NCI-H1092 treated with DMSO at 0.1 percent for 48 hours (cell line): ENCODE measurements at places on chromosomes 3 and 15.

DNA sequence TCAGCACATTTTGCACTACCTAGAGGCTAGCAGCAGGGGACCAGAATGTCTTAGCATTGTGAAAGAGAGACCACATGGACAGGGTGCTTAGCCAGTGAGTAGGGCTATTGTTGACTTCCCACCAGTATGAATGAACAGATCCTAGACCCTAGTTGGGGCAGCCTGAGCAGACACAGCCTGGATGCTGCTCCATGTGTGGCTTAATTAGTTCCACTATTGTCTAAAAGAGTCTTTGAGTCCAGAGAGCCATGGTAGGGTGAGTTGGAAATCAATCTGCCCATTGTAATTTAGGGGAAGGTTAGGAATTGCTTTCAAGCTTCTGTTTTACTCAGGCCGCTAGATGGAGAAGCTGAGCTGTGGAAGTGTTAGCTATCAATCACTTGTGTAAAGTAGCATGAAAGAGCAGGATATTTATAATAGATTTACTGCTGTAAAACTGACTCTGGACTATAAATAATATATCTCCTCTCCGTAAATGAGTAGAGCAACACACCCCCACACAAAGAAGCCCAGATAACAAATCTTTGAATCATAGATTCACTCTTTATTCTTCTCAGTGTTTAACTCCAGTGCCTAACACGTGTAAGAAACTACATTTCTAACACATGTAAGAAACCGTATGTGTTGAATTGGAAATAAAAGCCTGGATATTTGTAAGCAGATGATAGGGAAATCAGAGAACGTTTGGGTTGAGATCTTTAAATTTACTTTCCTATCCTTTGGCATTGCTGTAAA, 4.1 kb upstream of the GCSAM start:
- peak; percentile 57 for DNase-seq

GRCh38 chr3:45937206-45938042, 5.8 kb upstream of the CXCR6 start:
- DNase-seq = no peak

GRCh38 chr3:168049367-168049974, 46.3 kb downstream of the GOLIM4 start:
- peak; percentile 11 for DNase-seq

- no peak for DNase-seq
Observed at GRCh38 chr3:49602877-49603411, 48.7 kb downstream of the BSN start.

GRCh38 chr3:28841441-28841840, 439.4 kb upstream of the RBMS3 start:
- DNase-seq = no peak

DNA sequence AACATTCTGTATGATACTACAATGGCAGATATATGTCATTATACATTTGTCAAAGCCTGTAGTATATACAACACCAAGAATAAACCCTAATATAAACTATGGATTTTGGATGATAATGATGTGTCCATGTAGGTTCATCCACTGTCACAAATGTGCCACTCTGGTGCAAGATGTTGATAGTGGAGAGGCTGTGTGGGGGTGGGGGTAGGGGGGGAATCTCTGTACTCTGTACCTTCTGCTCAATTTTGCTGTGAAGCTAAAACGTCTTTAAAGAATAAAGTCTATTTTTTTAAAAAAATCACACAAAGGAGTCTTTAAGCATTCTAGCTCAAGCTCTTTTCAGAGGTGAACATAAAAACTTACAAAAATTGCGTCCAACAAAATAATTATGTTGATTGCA, 88.2 kb upstream of the ABI3BP start:
- DNase-seq = no peak

DNA sequence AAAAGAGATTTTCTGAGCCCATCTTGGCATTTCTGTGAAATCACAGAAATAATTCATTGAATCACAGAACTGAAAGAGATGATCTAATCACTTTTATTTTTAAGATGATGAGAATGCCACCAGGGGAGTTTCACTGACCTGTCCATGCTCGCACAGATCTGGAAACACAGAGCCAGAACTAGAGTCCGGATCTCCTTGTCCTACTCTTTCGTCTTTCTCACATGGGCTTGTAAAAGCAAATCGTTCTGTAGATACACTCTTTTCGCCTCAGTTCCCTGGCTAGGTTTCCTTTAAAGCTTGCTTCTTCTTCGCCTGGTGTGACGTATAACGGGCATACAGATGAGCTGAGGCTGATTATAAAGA, 122.5 kb upstream of the SPRED1 start:
- DNase-seq = no peak

- no peak for DNase-seq
Observed at GRCh38 chr3:130838898-130839600, 54.8 kb upstream of the ATP2C1 start.

GRCh38 chr3:36393563-36393962, 13.3 kb downstream of the STAC start:
- no peak for DNase-seq

GRCh38 chr3:42851228-42851834, 24.3 kb downstream of the CYP8B1 start:
- DNase-seq = no peak

DNA sequence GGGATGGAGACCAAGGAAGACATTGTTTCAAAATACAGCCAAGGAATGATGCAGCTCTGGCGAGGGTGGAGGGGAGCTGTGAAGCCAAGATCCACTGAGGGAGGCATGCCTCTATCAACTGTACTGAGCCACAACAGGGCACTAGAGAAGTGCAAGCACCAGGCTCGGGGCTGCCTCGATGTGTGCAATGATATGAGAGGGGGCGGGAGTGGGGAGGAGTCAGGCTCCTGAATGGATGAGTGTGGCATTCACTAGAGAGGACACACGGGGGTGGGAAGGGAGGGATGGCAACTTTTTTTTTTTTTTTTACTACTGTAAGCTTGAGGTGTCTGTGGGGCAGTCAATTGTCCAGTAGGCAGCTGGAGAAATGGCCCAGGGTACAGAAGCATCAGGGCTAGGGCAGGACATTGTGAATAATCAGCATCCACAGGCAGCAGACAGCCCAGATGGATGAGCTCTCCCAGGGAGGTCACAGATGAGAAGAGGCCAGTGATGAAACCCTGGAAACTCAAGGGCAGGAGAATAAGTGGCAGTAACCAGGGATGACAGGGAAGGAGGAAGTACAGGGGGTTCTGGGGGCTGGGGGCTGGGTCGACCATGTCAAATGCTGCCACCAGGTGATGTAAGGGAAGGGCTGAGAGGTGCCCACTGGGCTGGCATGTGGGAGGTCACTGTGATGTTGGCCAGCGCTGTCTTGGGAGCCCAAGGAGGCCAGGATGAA, 5.9 kb downstream of the STOML1 start:
- DNase-seq = no peak

DNA sequence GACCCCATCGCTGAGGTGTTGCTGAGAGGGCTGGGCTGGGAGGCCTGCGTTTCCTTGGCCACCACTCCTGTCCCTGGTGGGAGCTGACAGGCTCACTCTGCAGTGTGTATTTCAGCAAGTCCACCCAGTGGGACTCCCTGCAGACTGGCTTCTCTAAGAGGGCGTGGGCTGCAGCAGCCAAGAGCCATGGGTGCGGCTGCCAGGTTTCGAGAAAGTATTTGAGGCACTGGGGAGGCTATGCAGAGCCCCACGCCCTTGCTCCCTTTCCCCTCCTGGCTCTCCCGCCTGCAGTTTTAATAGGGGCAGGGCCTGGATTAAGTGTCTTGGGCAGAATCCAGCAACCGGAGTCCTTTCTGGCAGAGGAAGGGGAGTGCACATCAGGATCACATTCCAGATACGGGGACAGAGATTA, 242.1 kb downstream of the THSD4 start:
- no peak for DNase-seq

GRCh38 chr3:49134471-49135265, 1.8 kb upstream of the LAMB2 start:
- no peak for DNase-seq

- no peak for DNase-seq
Observed at GRCh38 chr15:41648770-41649169, 11.4 kb upstream of the MGA start.

DNA sequence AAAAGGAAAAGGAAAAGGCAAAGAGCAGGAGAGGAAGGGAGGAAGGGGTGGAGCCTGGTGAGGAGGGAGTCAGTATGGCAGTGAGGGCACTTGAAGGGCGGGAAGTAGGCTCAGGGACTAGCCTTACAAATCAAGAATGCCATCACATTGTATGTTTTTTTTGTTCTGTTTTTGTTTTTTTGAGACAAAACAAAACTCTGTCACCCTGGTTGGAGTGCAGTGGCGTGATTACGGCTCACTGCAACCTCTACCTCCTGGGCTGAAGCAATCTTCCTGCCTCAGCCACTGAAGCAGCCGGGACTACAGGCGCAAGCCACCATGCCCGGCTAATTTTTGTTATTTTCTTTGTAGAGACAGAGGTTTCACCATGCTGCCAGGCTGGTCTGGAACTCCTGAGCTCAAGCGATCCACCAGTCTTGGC, 10.5 kb upstream of the PIK3CB start:
- DNase-seq = no peak

- no peak for DNase-seq
Observed at GRCh38 chr3:149628957-149629670, 28.7 kb downstream of the WWTR1 start.

- DNase-seq = no peak
Observed at GRCh38 chr3:157335233-157336076, 101.2 kb upstream of the PTX3 start.

DNA sequence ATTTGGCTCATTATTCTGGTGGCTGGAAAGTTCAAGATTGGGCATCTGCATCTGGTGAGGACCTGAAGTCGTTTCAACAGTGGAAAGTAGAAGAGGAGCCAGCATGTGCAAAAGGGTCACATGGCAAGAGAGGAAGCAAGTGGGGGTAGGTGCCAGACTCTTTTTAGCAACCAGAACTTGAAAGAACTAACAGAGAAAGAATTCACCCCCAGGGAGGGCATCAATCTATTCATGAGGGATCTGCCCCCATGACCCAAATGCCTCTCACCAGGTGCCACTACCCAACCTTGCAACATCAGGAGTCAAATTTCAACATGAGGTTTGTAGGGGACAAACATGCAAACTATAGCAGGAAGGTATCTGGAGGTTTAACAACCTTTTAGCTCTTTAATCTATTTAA, 10.3 kb upstream of the RYK start:
- no peak for DNase-seq

DNA sequence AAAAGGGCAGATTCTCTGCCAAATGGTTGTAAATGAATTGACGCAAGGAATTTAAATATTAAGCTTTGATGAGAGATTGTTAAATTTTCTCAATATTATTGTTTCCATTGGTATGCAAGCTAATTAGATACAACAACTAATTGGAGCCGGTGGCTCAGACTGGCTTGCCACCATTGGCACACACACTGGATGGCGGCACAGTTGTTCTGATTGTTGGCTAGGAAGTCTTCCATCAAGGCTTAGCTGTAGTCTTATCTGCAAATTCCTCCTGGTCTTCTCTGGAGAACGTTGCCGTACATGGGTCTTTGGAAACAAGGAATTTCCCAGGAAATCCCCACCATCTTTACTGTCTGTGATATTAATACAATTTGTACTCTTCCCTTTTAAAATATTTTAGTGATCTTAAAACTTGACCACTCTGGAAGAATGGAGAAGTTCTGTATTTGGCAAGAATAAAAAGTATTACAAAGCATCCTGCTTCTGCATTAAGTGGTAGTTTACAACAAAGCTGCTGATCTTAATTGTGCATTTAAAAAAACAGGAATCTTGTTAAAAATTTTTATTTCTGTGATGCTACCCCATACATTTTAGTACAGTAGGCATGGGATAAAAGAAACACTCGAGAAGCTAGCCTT, 126.5 kb downstream of the UBE2E2 start:
- no peak for DNase-seq

DNA sequence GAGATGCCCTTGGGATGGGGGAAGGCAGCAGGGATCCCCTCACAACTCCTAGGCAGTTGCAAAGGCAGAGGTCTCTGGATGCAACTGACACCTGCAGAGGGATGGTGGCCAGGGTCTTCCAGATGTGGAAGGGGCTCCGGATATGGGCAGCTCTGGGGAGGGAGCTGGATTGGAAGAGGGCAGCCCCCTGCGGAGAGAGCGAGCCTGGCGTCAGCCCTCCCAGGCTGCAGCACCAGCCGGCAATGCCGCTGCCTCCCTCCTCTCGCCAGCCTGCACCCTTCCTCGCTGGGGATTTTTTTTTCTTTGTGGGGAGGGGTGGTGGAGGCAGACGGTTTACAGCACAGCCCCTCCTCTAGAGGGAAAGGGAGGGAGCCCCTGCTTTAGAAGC, 1.6 kb downstream of the INSYN1 start:
- no peak for DNase-seq

- no peak for DNase-seq
Observed at GRCh38 chr3:11534011-11534792, 109.5 kb downstream of the VGLL4 start.

DNA sequence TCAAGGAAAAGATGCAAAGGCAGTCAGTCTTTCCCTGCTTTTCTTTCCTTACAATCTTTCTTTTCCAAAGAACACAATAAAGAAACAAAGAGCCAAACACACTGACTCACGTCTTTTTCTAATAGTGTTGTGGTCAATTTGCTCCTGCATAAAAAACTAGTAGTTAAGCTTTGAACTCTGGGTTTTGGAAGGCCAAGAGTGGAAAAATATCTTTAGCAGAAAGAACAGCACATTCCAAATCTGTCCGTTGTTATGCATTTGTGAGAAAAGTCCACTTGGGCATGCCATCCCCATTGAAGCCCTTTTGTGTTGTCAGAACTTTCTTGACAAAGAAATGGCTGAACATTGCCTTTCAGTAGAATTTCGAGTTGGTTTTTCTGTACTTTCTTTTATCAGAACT, 18.2 kb downstream of the COL8A1 start:
- no peak for DNase-seq

GRCh38 chr15:65409036-65409631, 13.6 kb downstream of the IGDCC4 start:
- no peak for DNase-seq

- peak; percentile 5 for DNase-seq
Observed at GRCh38 chr3:81581966-81582599, 179.4 kb downstream of the GBE1 start.

DNA sequence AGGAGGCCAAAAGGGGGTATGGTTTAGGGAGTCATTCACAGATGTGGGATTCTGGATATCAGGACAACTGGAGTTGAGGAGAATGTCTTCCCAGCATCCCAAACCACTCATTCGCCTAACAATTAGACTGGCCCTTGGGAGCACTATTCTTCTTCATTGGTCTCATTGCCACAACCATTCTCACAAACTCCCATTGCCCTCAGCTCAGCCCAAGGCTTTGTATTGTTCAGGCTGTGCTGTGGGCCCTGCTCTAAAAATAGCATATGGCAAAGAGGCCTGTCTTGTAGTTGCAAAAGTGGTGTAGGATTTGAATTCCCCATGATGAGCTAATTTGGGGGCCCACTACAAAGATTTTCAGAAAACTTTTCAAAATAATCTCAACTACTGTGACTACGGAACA, 6.3 kb upstream of the ADAMTS9 start:
- DNase-seq = no peak

- no peak for DNase-seq
Observed at GRCh38 chr3:59737241-59737640, 687.4 kb upstream of the CFAP20DC start.

- no peak for DNase-seq
Observed at GRCh38 chr15:38085114-38085513, 150.7 kb downstream of the TMCO5A start.
